ENCODE measurements at places on chromosomes 3 and 15.
A peak's percentile ranks its signal among the peaks of the same experiment; 100 is the strongest.

DNA sequence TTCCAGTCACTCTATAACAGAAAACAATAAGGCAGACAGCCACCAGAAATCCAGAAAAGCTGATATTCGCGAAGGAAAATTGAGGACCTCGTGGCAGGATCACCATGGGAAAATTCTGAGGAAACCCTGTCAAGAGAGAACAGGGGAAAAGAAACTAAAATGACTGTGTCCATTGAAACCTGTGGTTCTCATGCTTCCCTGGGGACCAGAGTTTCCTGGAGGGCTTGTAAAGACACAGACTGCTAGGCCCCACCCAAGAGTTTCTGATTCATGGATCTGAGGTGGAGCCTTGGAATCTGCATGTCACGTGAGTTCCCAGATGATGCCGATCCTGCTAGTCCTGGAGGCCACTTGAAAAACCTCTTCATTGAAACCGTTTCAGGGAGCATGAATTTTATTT, 420.5 kb downstream of the EPHB1 start:
- no peak for DNase-seq

- no peak for DNase-seq
Observed at GRCh38 chr3:19392150-19392549, 243.8 kb downstream of the KCNH8 start.

- DNase-seq, result peak; percentile 84
Observed at GRCh38 chr3:58305882-58306711, at the start of the genes HTD2 and RPP14. Gene HTD2, plus strand, starts transcription at chr3:58306520. Its CDS starts 11,094 bp downstream, at chr3:58317614. Gene RPP14, plus strand, starts transcription at chr3:58306245. Its CDS starts 4,085 bp downstream, at chr3:58310330.

- DNase-seq, result no peak
Observed at GRCh38 chr3:129989414-129989813, 14.9 kb downstream of the TRH start.

DNA sequence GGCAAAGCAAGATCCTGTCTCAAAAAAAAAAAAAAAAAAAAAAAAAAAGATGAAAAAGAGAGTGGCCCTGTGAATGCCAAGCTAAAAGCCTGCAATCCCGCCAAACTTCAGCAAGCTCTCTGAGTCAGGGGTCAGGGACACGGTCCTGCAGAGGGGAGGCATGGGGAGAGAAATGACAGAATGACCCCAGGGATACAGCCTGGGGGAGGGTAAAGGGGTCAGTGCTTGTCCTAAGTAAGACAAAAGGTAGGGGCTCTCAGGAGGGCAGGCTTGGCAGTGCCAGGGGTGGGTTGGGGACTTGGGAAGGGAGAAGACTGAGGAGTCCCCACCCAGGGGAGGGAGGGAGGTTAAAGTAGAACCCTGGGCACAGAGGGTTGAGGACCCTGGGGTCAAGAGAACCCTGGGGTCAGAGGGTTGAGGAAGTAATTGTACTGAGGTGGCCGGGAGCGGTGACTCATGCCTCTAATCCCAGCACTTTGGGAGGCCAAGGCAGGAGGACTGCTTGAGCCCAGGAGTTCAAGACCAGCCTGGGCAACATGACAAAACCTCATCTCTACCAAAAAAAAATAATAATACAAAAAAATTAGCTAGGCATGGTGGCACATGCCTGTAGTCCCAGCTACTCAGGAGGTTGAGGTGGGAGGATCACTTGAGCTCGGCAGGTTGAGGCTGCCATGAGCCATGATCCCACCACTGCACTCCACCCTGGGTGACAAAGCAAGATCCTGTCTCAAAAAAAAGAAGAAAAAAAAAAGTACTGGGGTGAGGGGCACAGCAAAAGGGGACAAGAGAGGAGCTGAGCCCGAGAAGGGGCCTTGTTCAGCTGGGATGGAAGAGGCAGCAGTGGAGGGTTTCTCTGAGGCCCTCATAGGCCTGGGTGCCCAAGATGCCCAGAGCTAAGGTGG, 5.2 kb upstream of the SEMA3B start:
- DNase-seq, result no peak

DNA sequence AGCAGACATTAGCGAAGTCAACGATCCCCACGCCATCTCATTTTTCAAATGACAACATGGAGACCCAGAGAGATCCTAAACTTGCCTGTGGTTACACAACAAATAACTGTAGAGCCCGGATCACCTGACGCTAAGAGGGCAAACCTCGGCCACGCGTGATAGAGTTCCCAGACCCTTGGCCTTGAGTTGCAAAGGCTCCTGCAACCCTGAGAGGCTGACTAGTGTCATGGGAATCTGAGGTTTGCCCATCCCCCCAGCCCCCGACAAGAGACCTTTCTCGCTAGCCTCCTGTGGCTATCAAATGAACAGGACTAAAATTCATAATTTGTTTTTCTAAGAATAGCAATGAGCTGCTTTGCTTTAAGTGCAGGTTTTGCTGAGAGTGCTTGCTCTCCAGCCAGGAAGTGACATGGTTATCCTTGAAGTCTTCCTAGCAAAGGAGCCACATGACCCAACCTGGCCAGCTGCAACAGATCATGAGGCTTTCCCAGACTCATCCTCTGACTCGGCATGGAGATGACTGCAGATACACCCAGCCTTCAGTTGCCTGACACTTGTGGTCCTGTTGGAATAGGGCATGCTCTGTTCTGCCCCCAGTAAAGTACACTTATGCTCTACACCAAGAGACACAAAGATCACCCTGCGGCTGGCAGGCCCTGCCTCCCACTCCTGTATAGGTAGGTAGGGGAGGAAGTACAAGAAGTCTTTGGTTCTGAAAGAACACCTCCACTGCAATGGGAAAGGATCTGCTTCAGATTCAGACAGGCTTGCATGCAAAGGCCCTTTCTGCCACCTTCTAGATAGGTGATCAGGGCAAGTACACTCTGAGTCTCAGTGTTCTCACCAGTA, 36.0 kb downstream of the MCF2L2 start:
- no peak for DNase-seq

DNA sequence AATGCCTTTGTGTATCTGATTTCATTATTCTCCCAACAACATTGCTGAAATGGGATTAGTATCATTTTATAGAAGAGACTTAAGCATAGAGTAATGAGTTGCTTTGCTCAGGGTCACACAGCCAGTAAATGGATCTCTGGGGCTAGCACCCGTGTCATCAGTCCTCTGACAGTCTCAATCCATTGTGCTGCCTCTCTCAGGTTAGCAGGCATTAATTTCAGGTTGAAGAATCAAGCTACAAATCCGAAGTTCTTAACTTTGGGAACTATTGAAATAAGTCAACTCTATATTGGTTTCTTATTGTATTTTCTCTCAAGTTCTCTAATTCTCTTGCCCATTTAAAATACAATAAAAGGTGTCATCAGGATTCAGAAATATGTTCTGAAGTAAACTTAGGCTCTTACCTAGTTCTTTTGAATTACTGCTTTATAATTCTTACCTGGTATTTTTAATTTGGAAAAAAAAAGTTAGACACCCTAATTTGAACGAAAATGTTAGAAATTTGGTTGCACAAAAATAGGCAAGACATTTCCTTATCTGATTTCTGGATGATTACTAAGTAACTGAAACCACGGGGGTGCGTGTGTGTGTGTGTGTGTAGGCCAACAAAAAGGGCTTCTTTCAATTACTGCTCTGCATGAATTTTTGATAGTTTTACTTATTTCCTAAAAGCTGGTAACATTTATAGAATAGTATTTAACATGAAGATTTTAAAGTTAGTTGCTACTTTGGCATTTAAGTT, 189.8 kb downstream of the MBNL1 start:
- no peak for DNase-seq

GRCh38 chr3:171353423-171353822, 106.8 kb downstream of the TNIK start:
- no peak for DNase-seq

- DNase-seq, result no peak
Observed at GRCh38 chr3:78901544-78901943, 866.3 kb downstream of the ROBO1 start.

GRCh38 chr3:191123946-191124345, 75.1 kb upstream of the OSTN start:
- DNase-seq, result no peak

- no peak for DNase-seq
Observed at GRCh38 chr3:43884581-43884980, 193.8 kb downstream of the ABHD5 start.

- no peak for DNase-seq
Observed at GRCh38 chr3:55854494-55854893, 367.4 kb upstream of the WNT5A start.

DNA sequence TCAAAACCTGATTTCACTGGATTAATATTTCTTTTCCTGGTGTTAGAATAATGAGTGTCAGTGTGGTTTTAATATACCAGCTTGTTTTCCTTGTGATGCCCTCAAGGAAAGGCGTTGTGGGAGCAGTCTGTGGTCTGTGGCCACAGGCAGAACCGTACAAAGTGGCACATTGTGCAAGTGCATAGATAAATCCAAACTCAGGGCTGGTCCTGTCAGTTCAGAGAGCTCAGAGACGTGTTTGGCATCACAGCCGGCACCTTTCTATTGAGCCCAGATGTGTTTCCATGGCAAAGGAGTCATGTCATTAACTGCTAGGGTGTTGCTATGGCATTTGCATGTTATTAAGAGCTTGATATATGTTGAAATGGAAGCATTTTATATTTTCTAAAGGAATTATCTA, 289.9 kb upstream of the RASGRP1 start:
- no peak for DNase-seq

GRCh38 chr15:49462232-49462844, 39.3 kb downstream of the FGF7 start:
- no peak for DNase-seq

- no peak for DNase-seq
Observed at GRCh38 chr3:125107861-125108567, 52.2 kb upstream of the HEG1 start.

DNA sequence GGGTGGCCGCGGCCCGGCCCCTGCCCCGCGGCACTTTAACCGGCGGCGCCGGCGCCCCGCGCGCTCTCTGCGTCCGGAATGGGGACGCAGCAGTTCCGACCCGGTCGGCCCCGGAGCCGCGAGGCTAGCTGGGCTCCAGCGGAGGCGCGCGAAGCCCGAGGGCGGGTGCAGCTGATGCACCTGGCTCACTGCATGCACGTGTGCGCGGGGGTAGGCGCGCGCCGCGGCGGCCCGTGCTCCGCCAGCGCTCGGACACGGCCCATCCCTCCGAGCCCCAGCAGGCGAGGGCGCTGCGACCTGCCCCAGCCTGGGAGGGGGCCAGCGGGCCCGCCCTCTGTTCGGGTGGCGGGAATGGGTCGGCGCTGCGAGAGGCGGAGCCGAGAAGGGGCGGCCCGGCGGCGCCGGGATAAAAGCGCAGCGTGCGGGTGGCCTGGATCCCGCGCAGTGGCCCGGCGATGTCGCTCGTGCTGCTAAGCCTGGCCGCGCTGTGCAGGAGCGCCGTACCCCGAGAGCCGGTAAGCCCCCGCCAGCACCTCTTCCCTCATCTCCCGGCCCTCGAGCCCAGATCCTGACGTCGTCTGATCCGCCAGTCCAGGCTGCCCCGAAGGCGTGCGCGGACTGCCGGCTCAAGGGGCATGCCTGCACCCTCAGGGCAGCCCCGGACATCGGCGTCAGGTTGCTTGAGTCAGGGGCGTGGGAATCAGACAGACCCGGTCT, at the start of the genes CHDH and IL17RB:
CHDH (minus strand) TSS at position 286 of the 717 bp plus-strand sequence. CDS start 22,411 bp downstream, outside the sequence.
IL17RB (plus strand) TSS at position 435 of the 717 bp plus-strand sequence; CDS start at position 456, 21 bp downstream.
- no peak for DNase-seq

GRCh38 chr15:76340198-76340802, 3.7 kb downstream of the ISL2 start:
- DNase-seq, result no peak

- no peak for DNase-seq
Observed at GRCh38 chr3:4907050-4907449, 72.2 kb upstream of the BHLHE40 start.

- no peak for DNase-seq
Observed at GRCh38 chr3:127113571-127113891, 79.4 kb upstream of the PRR23E start.

GRCh38 chr15:77614251-77614806, 18.4 kb downstream of the LINGO1 start:
- no peak for DNase-seq

DNA sequence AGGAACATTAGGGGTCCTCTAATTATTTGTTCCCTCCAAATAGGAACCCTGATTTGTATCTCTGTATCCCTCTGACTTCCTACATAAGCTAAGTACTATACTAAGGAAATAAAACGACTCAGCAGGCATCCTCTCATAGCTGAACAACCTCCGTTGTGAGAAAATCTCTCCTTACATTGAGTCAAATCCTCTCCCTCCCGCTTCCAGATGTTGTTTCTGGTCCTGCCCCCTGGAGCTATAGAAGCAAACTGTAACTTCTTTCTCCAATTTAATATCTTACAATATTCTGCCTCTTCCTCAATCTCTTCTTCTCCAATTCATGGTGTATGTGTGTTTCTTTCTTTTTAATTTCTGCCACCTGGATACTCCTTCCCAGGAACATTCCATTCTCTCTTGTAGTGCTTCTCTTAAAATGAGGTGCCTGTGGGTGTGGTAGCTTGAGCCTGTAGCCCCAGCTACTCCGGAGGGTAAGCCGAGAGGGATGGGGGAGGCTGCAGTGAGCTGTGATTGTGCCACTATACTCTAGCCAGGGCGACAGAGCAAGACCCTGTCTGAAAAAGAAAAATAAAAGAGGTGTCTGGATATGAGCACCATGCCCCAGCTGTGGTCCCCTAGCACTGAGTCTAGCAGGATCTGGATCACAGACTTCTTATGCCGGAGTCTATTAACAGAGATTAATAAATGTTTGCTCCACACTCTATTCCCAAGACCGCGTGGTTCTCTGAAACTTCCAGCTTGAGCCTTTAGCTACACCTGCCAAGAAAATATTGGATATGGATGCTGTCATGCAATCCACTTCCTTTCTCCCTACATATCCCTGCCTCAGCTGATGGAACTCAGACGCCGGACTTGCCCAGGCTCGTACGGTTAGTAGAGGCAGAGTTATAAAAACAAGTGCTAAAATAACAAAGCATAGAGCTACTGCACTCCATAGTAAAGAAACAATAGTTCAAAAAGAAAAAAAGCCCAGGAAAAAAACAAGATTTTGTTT, 42.9 kb upstream of the NEO1 start:
- DNase-seq, result no peak

GRCh38 chr15:56759450-56759845, 26.1 kb upstream of the ZNF280D start:
- no peak for DNase-seq

GRCh38 chr3:169748670-169749069, 16.2 kb downstream of the TERC start:
- DNase-seq, result no peak
